ENCODE measurements at places on chromosomes 3 and 15.

GRCh38 chr3:24237971-24238706 lies 256.5 kb downstream of the THRB start:
- no peak for DNase-seq

DNA sequence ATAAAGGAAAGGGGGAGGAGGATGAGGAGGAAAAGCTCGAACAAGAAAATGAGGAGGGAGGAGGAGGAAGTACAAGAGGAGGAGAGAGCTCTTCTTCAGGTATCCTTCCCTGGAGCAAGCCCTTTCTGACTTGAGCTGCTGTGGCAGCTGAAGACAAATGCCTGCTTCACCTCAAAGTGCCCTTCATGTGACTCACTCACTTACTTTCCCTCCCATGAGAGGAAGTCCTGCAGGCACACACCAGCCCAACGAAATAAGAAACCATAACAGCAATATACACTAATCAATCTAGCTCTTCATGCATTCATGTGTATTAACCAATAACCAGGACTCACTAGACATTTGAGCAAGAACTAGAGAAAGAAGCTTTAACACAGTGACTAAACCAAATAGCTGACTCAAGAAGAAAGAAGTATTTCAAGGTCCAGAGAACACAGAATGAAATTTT lies 251.9 kb downstream of the IGSF11 start:
- DNase-seq: no peak

DNA sequence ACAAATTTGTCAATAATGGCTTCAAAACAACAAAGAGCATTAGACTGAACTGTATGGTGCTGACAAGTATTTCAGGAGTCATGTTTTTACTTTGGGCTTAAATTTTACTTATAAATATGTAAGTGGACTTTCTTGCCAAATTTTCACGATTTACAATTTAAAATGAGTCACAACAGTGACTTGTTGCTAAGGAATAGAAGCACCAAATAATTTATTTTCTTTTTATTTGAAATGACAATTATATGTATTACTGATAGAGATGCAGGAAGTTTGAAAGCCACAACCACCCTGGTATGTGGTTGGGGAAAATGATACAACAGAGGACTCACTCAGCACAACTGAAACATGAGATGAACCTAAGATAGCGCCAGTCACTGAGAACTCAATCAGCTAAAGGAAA lies 90.3 kb downstream of the FMN1 start:
- DNase-seq: no peak

DNA sequence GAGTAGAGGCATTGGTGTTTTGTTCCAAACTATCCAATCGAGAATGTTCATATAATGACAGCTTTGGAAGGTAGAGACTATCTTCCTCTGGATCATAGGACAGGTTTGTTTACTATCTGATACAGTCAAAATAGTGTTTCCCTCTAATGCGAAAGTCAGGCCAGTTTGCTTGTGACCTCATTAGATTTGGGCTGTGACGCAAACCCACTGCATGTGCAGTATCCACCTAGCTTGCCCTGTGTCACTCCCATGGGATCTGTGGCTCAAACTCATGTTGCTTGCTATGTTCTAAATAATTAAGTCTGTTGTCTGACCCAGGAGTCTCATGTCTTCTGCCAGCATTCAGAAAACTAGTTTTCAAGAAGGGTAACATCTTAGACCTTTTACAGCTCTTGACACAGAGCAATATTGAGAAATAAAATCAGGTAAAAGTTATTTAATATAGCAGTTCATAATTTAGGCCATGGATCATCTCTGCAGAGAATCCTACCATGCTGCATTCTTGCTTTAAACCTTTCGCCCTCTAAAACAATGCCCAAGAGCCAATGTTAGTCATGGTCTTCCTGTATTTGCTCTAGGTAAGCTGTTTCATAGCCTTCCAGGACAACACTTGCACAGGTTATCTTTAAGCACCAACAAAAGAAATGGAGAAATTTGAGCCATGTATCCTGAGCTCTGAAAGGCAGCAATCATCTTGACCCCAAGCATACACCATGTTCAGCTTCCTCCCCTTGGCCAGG lies 26.4 kb downstream of the NIT2 start:
- no peak for DNase-seq

- DNase-seq: no peak
Measured at GRCh38 chr15:70025413-70026296, 72.1 kb downstream of the TLE3 start.

DNA sequence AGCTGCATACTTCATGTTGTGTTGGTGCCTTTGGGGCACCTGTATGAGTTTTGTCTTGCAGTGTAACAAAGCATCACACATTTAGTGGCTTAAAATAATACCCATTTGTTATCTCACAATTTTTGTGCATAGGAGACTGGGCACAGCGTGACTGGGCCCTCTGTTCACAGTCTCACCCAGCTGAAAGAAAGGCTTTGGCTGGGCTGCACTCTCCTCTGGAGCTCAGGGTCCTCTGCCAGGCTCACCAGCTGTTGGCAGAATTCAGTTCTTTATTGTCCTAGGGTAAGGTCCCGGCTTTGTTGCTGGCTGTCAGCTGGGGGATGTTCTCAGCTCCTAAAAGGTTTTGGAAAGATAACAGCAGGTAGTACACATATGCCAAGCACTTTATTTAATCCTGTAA lies 263.3 kb downstream of the CLSTN2 start:
- DNase-seq: no peak

DNA sequence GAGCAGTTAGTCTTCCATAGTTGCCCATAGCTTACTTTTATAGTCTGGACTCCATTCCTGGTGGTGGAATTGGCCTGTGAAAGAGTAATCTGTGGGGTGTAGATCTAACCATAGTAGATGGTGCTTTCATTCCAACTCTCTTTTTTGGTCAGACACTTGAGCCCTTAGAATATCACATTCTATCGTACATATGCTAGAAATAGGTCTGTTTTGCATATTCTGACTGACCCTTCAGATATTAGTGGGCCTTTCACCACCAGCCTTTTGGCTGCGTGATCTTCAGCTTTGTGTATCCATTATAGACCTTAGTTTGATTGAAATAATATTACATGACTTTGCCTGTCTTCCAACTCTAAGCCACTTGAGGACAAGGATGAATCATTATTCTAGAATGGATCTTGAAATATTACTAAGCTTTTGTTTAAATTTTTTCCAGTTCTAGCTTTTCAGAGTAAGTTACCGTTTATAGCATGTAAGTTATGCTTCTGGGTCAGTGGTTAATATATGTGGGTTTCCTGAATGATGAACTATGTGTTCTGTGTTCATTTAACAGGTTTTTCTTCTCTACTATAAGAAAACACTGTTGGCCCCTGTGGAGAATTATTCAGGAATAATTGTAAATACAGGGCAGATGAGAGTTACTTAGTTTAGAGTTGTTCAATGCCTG lies 8.7 kb downstream of the RAB7A start:
- DNase-seq: no peak

Data from activated CD8-positive, alpha-beta memory T cell treated with anti-CD3 and anti-CD28 coated beads for 1 hour (primary cell).